Gastrocnemius medialis (tissue), 4 donors: ENCODE measurements at places on chromosomes 7 and 10. TPM values are rescaled to one million over a fixed set of nuclear protein-coding genes. Genes with fewer than 3 reads are reported as not detected.

DNA sequence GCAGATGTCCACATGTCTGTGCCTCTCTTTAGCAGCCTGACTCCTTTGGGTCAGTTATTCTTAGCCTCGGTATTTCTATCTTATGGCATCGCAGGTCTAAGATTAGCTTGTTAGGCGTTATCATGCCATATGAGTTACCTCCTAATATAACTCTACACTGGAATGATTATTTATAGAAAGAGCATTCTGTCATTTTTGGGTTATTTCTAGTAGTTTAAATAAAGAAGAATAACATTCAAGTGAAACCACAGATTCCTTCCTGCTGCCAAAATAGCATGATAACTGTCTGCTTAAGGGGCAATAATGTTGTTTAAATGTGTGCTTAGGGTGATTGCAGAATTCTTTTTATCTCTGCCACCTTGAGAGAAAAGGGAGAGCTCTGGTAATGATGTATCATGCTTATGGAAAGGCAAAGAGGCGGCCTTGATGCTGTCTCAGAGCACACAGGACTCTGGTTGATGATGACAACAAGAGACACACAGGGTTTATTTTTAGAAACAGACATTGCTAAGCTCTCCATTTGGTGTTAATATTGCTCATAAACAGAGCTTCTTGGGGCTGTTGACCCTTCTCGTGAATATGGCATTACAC, 10.4 kb downstream of the HDAC9 start:
- peak; percentile 11 for DNase-seq
- H3K4me3 ChIP-seq = peak overlapping the region; percentile 31
- peak overlapping the region; percentile 84 for H3K27ac ChIP-seq
- H3K4me1 ChIP-seq = peaks cover 44% of the 10 kb centered on the region
- no peaks in the 10 kb centered on the region for H3K36me3 ChIP-seq

Gene ANKRD7
- not detected for total RNA-seq

- H3K36me3 ChIP-seq = no peaks in the 10 kb centered on the region
- H3K27ac ChIP-seq = no peak overlapping the region
- no peaks in the 10 kb centered on the region for H3K4me1 ChIP-seq
- no peak overlapping the region for H3K4me3 ChIP-seq
- no peak for DNase-seq
Observed at GRCh38 chr7:132168239-132168638, 408.0 kb downstream of the PLXNA4 start.

DNA sequence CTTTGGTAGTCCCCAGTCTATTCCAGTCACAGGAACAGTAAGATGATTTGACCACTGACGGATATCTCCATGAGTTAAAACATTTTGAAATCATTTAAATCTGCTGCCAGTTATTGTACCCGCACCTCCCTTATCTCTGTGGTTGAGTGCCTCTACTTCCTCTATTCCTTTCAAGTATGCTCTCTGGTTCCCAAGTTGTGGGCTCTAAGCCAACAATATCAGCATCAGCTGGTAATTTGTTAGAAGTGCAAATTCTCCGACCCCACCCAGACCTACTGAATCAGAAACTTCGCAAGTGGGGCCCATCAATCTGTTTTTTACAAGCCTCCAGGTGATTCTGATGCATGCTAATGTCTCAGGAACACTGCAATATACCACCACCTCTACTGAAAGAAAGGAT, 235.5 kb downstream of the CCSER2 start:
- H3K27me3 ChIP-seq = no peaks in the 10 kb centered on the region
- DNase-seq = no peak
- no peaks in the 10 kb centered on the region for H3K4me1 ChIP-seq
- H3K27ac ChIP-seq = no peak overlapping the region
- H3K36me3 ChIP-seq = no peaks in the 10 kb centered on the region
- no peak overlapping the region for H3K4me3 ChIP-seq

DNA sequence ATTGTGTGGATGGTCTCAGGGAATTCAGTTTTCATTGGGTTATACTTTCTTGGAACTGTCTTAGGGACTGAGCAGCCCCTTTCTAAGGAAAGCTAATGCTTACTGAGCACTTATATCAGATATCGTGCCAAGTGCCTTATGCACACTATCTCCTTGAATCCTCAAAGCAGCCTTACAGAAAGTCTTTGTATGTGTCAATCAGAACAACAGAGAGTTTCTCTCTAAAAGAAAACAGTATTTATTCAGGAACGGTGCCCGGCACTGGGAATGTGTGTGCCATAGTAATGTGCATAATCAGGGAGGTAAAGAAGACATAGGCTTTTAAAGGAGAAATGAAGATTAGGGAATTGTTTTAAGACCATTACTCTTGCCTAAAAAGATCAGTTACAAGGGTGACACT, 17.3 kb downstream of the ANTXRL start:
- no peaks in the 10 kb centered on the region for H3K4me1 ChIP-seq
- no peak overlapping the region for H3K4me3 ChIP-seq
- no peak for DNase-seq
- no peaks in the 10 kb centered on the region for H3K27me3 ChIP-seq
- no peaks in the 10 kb centered on the region for H3K36me3 ChIP-seq
- H3K27ac ChIP-seq = no peak overlapping the region

DNA sequence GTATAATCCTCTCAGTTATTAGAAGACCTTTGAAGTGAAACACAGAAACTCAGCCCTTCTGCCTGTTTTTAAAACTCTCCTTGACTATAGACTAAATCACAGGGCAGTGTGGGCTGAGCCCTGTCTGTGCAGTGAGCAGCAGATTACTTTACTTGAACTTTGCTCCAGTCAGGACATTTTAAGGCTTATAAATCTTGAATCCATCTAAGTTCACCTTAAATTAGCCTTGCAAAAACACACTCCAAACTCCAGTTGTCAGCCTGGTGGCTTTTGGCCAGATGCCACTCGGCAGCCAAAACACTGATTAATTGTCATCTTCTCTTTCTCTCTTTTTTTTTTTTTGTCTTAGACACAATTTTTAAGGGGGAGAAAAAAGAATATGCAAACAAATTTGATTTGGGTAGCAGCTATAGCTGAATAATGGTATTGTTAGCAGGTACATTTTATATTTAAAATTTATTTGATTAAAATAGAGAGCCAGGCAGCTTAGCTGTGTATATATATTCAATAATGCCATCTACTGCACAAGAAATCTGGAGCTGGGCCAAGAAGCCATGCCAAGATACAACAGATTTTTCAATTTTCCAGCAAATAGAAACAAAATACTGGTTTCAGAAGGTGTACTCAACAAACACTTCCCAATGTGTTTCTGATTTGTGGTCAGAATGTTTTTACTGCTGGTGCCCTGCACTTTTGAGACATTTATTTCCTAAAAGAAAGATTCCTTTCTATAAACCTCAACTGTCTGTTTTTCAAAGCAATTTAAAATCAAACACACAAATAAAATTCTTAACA, 247.7 kb downstream of the TFEC start:
- no peak overlapping the region for H3K27ac ChIP-seq
- no peaks in the 10 kb centered on the region for H3K36me3 ChIP-seq
- no peaks in the 10 kb centered on the region for H3K27me3 ChIP-seq
- no peaks in the 10 kb centered on the region for H3K4me1 ChIP-seq

DNA sequence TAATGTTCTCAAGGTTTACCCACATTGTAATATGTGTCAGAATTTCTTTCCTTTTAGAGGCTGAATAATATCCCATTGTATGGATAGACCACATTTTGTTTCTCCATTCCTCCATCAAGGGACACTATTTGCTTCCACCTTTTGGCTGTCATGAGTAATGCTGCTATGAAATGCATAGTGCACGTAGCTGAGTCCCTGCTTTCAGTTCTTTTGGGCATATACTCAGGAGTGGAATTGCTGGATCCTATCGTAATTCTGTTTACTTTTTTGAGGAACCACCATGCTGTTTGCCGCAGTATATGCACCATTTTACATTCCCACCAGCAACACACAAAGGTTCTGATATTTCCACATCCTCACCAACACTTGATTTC, 60.0 kb downstream of the PRF1 start:
- H3K4me1 ChIP-seq = no peaks in the 10 kb centered on the region
- no peak overlapping the region for H3K27ac ChIP-seq
- H3K4me3 ChIP-seq = no peak overlapping the region
- no peaks in the 10 kb centered on the region for H3K27me3 ChIP-seq
- no peaks in the 10 kb centered on the region for H3K36me3 ChIP-seq

DNA sequence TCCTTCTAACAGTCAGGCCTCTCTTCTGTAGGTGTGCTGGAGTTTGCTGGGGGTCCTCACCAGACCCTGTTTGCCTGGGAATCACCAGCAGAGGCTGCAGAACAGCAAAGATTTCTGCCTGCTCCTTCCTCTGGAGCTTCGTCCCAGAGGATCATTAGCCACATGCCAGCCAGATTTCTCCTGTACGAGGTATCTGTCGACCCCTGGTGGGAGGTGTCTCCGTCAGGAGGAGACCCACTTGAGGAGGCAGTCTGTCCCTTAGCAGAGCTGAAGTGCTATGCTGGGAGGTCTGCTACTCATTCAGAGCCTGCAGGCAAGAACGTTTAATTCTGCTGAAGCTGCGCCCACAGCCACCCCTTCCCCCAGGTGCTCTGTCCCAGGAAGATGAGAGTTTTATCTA, 611.1 kb upstream of the COBL start:
- H3K4me1 ChIP-seq = no peaks in the 10 kb centered on the region
- no peak overlapping the region for H3K27ac ChIP-seq

- H3K4me3 ChIP-seq = no peak overlapping the region
- no peak for DNase-seq
- H3K36me3 ChIP-seq = no peaks in the 10 kb centered on the region
- H3K27ac ChIP-seq = no peak overlapping the region
- H3K4me1 ChIP-seq = no peaks in the 10 kb centered on the region
- H3K27me3 ChIP-seq = no peaks in the 10 kb centered on the region
Observed at GRCh38 chr10:15453926-15454325, 82.8 kb upstream of the FAM171A1 start.

Gene VGF
- total RNA-seq = not detected

- no peak for DNase-seq
- no peaks in the 10 kb centered on the region for H3K36me3 ChIP-seq
- no peak overlapping the region for H3K4me3 ChIP-seq
- no peak overlapping the region for H3K27ac ChIP-seq
- no peaks in the 10 kb centered on the region for H3K27me3 ChIP-seq
Observed at GRCh38 chr10:34716958-34717357, 98.1 kb downstream of the PARD3 start.

DNA sequence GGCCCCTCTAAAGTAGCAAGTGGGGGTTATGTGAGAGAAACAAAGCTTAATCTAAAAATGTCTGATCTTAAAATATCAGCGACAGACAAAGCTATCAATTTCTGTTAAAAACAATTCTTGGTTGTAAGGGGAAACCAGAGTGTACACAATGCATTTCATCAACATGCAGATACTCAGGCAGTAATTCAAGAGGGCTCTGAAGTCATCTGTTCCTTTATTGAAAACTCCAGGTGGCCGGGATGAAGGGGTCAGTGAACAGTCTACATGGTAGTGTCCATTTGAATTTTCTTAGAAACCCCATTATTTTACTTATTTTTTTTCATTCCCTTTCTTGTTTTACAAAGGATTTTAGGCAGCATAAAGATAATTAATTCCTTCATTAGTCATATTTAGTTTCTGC, 36.7 kb upstream of the BTBD16 start:
- DNase-seq = peak; percentile 44
- H3K27me3 ChIP-seq = no peaks in the 10 kb centered on the region
- peaks cover 34% of the 10 kb centered on the region for H3K4me1 ChIP-seq
- peak overlapping the region; percentile 95 for H3K27ac ChIP-seq
- H3K36me3 ChIP-seq = peaks cover 53% of the 10 kb centered on the region

Gene NUB1
- 45.3 TPM for total RNA-seq

Gene CYP3A7
- total RNA-seq = not detected

DNA sequence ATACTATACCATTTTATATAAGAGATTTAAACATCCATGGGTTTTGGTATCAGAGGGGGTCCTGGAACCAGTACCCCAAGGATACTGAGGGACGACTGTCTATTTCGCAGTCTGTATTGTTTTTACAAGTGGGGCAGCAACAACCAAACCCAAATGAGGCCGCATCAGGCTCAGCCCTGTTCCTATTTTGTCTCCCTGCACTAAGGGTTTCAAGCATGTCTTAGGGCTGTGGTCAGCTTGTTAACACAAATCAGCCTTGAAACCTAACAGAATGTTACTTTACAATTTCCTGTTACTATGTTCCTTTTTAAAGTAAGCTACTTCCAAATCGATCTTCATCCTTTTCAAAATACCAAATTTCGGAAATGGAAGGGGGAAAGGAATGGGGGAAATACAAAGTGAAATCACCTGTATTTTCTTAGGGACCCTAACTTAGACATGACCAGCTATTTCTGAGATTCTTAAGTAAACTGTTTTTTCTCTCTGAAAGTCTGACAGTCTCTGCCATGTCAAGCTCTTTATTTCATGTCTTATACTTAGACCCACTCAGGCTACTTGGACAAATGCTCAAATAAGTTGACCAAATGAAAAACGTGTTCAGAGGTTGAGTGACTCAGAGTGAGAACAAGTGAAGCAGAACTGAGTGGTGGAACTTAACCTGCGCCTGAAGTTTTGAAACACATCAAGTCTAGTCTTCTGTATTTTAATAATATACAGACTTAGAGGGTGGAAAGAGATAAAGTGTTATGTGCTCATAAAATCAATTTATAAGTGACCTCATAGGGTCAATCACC, 75.8 kb downstream of the C1GALT1 start:
- no peak overlapping the region for H3K27ac ChIP-seq
- no peaks in the 10 kb centered on the region for H3K36me3 ChIP-seq
- peaks cover 8% of the 10 kb centered on the region for H3K4me1 ChIP-seq

DNA sequence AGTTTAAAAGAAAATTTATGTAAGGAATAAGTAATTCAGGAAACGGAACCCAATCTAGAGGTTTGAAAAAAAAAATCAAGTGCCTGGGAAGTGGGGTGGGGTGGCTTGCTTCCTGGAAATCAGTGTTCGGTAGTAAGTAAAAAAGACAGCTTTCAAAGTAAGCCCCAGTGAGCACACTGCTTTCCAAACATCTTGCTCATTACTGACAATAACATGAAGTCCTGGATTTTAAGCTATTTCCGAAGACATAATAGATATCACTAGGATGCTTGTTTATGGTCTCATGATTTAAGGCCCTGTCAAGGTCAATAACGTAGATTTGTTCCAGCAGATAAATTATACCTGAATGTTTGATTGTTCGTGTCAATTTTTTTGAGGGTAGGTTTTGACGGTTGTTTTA, 1.3 kb downstream of the STAMBPL1 start:
- DNase-seq = no peak
- peak overlapping the region; percentile 78 for H3K4me3 ChIP-seq
- peak overlapping the region; percentile 82 for H3K27ac ChIP-seq
- peaks cover 21% of the 10 kb centered on the region for H3K4me1 ChIP-seq
- H3K27me3 ChIP-seq = peaks cover 6% of the 10 kb centered on the region

Gene MKI67
- total RNA-seq = 1.4 TPM
